ENCODE measurements at places on chromosomes 2 and 18.

GRCh38 chr2:207558079-207558491 is 28.3 kb downstream of the CREB1 start:
- DNase-seq: no peak

DNA sequence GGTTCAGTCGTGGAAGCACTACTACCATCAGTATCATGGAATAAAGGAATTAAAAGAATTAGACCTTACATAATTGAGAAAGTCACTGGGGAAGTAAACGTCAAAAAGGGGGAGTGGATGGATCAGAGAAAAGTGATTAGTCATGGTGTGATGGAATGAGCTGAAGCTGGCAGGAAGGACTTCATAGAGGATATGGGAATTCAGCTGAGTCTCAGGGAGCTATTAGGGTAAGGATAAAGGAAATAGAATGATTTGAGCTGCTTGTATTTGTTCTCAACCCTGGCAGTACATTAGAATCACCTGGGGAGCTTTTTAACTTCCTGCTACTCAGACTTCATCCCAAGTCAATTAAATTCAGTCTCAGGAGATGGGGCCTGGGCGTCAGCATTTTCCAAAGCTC is 53.4 kb upstream of the SETBP1 start:
- DNase-seq: peak; percentile 33

- DNase-seq: no peak
Observed at GRCh38 chr2:228140934-228141528, 40.5 kb downstream of the SPHKAP start.

- peak; percentile 37 for DNase-seq
Observed at GRCh38 chr2:37802899-37803379, 122.1 kb upstream of the RMDN2 start.

DNA sequence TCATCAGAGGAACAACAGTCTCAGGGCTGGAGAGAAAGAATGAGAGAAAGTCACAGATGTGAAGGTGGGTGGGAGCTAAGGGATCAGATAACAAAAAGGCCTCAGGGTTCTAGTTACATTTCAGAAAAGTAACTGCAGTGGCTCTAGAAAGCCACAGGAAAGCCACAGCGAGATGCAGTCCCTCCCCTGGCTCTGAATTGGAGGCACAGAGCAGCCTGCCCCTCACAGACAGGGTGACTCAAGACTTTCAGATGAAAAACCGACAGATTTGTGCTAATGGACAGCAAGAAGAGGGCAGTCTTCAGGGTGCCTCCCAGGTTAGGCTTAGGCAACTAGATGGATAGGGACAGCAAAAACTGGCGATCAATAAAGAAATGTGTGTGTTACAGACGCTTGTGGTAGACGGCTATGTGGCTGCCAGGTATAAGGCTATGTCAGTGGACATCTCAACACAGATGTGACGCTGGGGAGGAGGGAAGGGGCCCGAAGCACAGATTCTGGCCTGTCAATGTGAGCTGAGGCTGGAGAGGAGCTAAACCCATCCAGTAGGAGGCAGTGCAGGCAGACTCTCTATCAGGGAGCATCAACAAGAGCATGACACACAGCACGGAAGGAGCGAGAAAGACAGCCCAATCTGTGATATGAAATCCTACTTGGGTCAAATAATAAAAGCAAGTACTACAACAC is 26.2 kb downstream of the UNC50 start:
- no peak for DNase-seq
